ENCODE measurements at places on chromosomes 4 and X.

DNA sequence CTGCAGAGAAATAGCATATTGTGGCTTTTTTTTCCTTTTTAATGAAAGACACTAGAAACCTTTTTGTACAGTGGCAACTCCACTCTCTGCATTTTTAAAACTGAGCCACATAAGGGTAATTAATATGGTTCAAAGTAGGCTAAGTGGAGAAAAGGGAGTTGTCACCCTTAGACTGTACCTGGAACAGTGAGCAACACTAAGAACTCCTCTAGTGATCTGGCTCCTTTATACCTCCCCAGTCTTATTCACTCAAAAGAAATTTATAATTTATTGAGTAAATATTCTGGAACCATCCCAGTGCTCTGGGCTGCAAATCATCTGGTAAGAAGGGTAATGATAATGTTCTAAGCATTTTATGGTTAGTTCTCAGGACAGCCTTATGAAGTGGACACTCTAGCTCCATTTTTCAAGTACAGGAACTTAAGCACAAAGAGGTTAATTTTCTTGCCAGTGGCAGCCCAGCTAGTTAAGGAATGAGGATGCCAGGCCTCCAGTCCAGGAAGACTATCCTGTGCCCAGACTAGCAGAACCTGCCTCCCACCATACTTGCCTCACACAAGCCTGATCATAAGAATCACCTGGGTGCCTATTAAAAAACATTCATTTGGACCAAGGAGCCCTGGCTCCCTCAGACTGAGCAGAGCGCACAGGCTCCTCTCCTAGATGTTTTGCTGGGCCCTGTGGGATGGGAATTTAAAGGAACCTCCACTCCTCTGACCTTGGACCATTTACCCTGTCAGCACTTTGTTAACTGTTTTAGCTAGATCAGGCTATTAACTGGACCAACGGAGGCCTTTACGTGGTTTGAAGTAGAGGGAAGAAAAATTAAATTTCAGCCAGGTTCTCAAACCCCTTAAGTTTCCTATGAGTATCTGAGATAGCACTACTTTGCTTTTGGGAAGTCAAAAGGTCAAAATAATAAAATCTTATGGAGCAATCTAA is 102.6 kb downstream of the PDE5A start:
- DNase-seq = no peak

- DNase-seq = no peak
Observed at GRCh38 chrX:78658845-78659744, at the start of gene RTL3. Gene RTL3, minus strand, starts transcription at chrX:78659328. Its CDS starts 908 bp downstream, at chrX:78658420.

DNA sequence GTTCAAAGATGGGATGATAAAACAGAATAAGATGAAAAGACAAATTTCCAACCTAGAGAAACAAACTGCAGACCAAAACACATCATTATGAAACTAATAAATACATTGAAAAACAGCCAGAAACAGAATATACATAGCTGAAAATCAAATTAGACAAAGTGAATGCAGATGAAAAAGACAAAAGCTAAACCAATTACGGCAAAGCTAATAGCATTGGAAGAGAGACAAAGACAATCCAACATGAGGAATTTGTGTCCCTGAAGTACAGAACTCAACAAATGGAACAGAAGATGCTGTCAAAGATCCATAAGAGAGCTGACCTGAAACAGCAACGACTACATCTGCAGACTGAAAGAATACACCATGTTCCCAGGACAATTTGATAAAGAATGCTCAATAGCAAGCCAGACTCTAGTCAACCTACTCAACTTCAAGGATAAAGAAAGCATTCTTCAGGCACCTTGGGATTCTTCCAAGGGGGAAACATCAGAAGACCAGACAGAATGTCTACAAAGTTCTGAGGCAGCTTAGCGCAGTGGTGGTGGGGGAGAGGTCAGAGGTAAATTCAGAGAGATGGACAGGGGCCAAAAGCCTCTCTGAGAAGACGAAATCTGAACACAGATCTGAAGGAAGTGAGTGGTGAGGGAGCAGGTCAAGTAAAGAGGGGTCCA is 27.4 kb upstream of the IRAK1 start:
- no peak for DNase-seq

GRCh38 chrX:85244450-85245211 is 840 bp downstream of the ZNF711 start:
- no peak for DNase-seq

DNA sequence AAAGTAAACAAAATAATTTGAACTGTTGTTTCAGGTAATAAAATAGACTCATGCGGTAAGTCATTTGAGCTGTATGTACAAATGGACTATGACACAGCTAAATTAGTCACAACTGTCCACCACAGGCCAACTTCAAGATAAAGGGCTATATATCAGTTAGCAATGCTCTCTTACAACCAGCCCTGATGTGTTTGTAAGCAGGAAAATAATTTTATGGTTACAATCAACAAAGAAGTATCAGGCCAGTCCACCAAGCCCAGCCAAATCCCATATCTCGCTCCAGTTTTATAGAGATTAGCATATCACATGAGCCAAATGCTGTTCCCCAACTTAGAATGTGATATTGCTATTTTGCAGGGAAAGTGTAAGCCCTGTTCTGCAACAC is 511 bp upstream of the DUSP21 start:
- DNase-seq = no peak

DNA sequence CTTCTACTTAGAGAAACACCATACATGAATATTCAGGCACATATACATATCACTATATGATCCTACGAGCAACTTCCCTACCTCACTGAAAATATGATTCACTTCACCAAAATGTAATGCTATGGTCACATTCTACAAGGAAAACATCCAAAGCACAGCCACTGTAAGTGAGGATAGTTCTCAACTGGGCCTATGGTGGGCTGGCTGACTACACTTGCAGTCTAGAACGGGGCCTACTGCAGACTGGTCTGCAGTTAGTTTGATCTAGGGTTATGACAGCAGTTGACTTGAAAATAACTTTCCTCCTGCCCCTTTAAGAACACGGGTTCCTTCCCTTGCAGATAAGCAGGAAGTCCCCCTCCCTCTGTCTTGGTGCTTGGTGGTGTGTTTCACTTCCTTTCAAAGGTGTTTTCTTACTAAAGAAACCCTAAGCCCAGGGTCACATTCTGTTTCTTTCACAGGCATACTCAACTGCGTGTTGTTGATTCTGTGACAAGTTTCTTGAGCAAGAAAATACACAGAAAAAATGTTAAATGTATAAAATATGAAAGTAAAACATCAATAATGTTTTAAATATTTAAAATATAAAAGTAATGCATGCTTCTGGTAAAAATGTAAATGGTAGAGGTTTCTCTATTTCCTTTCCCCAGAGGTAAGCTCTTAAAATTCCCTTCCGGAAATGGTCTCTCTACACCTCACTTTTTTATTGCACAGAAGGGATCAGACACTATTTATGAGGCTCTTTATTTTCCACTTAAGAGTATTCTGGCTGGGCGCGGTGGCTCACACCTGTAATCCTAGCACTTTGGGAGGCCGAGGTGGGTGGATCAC is 18.0 kb upstream of the TMSB4X start:
- no peak for DNase-seq

DNA sequence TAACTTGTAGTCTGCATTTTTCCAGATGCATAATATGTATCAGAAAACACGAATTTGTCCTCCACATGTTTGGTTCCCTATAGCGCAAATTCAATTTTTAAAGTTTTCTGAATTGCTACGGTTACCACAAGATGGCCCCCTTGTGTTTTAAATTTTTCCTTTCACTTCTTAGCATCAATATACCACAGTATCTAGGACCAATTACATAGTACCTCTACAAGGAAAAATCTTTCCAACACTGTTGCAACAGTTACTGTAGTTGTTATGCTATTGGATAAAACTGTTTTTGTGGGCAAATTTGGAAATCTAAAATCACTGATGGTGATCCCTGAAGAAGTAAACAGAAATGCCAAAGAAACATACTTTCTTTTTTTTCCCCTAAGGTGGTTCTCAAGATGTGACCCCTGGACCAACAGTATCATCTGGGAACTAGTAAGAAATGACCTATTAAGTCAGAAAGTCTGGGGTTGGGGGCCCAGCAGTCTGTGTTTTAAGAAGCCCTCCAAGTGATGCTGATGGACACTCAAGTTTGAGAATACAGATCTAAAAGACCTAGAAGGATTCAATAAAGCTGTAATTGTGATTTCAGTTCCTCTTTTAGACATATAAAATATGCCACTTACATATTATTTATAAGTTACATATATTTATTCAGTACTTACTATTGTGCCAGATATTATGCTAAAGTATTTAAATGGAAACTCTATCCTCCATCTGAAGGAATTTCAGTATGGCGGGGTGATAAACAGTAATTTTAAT is 3.1 kb downstream of the ZGRF1 start:
- no peak for DNase-seq

- DNase-seq = no peak
Observed at GRCh38 chr4:109051054-109051453, 251.4 kb downstream of the COL25A1 start.

- DNase-seq = no peak
Observed at GRCh38 chrX:40931921-40932320, 153.3 kb upstream of the USP9X start.

DNA sequence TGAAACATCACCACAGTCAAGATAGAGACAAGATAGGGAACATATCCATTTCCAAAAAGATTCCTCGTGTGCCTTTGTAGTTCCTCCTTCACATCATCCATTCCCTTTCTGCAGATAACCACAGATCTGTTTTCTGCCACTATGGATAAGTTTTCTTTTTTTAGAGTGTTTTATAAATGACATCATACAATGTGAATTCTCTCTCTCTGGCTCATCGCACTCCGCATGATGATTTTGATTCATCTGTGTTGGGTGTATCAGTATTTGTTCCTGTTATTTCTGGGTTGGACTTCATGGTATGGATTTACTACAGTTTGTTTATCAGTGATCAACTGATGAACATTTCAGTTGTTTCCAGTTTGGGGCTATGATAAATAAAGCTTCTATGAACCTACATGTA is 23.2 kb upstream of the ANXA3 start:
- DNase-seq = no peak

DNA sequence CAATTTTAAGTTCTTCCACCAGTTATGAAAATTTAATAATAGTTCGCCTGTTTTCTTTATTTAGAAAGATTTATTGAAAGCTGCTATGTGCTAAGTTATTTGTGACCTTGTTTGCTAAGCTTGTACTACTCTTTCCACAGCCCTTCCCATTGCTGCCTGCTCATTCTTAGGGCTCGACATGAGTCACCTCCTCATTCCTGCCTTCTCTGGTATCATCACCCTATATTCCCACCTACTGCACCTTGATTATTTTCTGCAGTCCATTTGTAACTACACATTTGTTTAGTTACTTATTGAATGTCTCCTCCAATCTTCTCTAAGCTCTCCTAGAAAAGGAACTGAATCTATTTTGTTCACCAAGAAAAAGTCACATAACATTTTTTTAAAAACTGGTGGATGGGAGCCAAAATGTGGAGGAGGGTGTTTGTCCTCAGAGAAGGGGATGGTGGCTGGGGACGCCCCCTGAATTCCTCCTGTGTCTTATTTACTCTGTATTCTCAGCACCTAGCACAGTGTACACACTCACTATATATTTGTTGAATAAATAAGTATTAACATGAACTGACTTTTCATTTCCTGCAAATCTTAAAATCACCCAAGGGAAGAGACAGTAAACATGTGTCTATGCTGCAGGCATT is 3.7 kb upstream of the RAB9A start:
- DNase-seq = no peak

- peak; percentile 5 for DNase-seq
Observed at GRCh38 chrX:80335062-80335830, 85.0 kb upstream of the TENT5D start.

DNA sequence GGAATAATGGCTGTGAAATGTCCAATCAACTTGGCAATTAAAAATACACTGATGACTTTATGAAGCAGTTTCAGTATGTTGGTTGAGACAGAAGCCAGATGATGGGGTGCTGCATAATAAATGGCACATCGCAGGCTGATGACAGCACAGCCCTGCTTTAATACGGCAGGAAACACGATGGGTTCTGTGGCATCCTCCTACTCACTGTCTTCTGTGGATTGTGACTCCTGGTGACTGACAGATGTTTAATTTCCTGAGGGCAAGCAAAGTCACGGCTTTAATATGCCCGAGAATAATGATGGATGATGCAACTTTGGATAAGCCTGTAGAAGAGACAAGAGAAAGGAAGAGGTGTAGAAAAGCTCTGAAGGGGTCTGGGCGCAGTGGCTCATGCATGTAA is 295.4 kb downstream of the TRIML1 start:
- DNase-seq = no peak

DNA sequence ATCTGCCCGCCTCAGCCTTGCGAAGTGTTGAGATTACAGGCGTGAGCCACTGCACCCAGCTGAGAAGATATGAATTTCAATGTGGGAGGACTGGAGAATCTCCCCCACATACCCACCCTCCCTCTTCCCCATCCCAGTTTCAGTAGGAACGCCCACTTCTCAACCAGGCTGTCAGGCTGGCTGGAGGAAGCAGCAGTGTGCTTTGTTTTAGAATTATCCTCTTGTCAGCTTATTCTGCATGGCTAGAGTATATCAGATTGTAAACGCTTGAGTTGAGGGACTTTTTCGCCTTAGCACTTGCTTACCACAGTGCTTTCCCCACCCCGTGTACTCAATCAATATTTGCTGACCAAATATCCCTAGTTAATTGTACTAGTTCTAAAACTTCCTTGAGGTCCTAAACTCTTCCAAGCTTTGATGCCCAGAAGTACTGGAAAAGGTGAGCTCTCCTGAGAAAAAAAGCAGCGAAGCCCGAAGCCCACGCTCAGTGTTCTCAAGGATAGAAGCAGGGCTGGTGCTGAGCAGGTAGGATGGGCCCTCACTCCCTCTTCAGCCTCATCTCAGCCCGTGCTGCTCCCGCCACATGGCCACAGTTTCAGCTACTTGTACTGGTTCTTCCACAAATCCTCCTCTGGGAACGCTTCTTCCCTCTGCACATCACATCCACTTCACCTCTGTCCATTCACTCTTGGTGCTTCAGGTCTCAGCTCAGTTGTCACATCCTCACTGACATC is 7.3 kb upstream of the ARHGAP10 start:
- DNase-seq = no peak

DNA sequence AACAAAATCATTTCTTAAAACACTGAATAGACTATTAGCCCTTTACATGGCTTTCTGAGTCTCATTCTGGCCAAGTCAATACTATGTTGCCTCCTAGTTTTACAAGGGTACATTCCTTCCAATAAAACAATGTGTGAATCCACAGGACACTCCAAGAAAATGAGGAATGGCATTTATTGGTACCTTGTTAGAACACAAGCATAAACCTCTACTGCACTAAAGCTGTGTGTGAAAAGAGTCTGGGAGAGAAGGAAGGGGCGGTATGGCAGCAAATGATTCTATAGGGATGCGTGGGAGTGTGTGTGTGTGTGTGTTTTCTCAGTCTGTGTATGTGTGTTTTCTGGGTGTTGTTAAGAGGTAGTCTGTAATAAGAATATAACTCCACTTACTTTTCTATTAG is 48.9 kb downstream of the CXCL1 start:
- DNase-seq = no peak
